Ovary (tissue), 10 donors: ENCODE measurements at places on chromosomes 3 and 15. TPM values are rescaled to one million over a fixed set of nuclear protein-coding genes. Genes with fewer than 3 reads are reported as not detected.

GRCh38 chr3:31610700-31611275 is 78.1 kb downstream of the STT3B start:
- DNase-seq = no peak

DNA sequence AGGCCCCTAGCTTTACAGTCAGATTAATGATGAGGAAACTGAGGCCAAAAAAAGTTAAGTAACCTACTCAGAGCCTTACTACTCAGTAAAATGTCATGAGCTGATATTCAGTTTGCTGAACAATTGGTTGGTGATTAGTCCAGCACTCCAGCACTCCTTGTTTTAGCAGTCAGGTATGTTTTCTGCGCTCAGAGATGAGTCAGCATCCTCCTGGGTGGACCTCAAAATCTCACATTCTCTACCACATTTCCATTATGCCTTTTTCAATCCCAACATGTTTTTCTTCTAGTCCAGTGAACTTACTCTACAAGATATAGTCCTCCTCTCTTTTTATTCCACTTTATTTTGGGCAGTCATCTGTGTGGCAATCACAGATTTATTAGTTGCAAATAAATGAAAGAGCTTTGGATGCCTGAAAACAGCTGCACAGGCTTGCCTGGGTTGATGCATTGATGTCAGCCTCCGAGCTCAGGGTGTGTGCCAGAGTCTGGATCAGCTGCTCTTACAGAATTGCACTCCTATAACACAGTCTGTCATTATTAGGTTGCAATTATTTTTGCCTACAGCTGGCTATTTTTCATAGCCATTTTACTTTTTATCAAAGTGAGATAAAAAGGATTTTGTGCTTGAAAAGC is 133.2 kb downstream of the ARPP21 start:
- DNase-seq = no peak

- DNase-seq = no peak
Measured at GRCh38 chr3:6439226-6439625, 421.7 kb upstream of the GRM7 start.

GRCh38 chr3:148102156-148102555 is 595.5 kb upstream of the AGTR1 start:
- DNase-seq = no peak

DNA sequence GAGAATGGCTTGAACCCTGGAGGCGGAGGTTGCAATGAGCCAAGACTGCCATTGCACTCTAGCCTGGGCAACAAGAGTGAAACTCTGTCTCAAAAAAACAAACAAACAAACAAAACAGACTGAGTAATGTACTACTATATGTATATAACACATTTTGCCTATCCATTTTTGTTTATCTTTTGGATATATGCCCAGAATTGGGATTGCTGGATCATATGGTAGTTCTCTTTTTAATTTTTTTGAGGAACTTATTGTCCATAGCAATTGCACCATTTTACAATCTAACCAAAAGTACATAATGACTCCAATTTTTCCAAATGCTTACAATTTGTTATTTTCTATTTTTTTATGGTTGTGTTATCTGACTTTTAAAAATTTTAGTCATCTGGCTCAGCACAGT is 47.3 kb downstream of the GMPS start:
- no peak for DNase-seq

DNA sequence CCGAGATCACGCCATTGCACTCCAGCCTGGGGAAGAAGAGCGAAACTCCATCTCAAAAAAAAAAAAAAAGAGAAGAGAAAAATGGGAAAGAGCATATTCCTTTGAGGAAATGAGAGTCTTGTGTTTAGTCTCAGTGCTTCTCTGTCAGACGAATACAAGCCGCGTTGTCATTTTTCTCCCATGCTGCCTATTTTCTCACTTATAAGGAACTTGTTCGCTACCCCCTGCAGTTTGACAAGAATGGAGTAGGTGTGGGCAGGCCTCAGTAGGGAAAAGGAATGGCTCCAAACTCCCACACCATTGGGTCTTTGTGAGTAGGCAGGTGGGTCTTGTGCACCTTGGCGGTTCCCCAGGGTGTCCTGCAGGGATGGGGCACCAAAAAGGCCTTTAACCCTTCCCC is 6.5 kb downstream of the GPR160 start:
- DNase-seq = no peak

DNA sequence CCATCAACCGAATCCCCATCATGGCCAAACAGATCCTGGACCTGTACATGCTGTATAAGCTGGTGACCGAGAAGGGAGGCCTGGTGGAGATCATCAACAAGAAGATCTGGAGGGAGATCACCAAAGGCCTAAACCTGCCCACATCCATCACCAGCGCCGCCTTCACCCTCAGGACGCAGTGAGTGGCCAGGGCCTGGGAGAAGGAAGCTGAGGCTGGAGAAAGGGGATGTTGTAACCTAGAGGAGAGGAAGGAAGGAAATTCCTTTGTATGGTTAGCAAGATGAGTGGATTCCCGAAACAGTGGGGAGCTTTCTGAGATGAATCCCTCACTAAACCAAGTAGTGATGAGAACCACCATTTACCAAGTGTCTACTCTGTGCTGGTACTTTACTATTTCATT is 25.8 kb upstream of the CLK3 start:
- no peak for DNase-seq

- DNase-seq = peak; percentile 64
Measured at GRCh38 chr15:90648137-90649070, 68.7 kb upstream of the BLM start.

DNA sequence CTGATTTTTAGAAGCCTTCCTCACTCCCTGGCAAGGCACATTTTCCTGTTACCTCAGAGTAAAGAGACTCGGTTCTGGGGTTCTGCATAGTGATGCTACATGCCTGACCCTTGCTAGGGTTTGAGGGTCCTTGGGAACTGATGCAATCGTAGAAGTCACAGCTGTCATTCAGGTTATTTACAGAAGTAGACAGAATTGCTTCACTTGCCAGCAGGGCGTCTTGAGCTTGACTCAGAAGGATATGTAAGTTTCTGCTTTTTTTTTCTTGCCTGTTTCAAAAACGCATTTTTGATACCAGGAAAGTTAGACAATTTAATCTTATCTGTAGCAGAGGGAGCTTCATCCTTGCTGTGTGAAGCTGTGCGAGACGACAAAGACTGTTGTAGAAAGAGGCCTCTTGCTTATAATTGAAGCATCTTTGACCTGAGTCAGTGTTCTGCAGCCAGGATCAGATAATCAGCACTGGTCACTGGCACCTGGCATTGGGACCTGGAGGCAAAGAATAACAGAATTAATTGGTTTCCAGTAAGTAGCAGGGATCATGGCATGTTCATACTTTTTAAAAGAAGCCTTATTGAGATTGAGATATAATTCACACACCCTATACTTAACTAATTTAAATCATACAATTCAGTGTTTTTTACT is 24.8 kb downstream of the CACNA1D start:
- no peak for DNase-seq

- DNase-seq = no peak
Measured at GRCh38 chr3:62965311-62965710, 90.1 kb upstream of the CADPS start.

- DNase-seq = no peak
Measured at GRCh38 chr3:55218577-55218976, 268.5 kb downstream of the WNT5A start.

DNA sequence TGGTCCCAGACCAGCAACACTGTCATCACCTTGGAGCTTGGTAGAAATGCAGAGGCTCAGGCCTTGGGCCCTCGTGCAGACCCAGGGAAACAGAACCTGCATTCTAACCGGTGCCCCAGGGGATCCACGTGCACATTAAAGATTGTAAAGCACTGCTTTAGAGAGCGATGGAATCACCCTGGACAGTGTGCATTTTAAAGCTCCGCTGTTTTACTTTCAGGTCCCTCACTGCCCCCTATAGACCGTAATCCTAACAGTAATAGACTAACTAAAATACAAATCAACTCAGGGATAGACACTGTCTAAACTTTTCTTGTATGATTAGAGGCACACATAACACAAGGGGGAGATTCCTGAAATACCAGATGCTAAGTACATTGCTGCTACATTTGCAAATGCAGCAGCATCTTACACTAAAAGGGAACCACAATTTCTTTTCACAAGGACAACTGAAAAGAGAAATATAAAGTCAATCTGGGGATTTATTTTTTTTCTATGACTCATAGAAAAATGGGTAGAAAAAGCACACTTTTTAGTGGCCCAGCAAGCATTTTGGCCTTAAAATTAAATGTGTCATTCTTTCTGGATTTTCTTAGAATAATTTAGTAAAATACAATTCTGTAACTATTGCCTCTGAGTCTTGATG is 10.5 kb upstream of the SH3GL3 start:
- no peak for DNase-seq

GRCh38 chr15:74427607-74428441 is 5.9 kb downstream of the SEMA7A start:
- DNase-seq = no peak

DNA sequence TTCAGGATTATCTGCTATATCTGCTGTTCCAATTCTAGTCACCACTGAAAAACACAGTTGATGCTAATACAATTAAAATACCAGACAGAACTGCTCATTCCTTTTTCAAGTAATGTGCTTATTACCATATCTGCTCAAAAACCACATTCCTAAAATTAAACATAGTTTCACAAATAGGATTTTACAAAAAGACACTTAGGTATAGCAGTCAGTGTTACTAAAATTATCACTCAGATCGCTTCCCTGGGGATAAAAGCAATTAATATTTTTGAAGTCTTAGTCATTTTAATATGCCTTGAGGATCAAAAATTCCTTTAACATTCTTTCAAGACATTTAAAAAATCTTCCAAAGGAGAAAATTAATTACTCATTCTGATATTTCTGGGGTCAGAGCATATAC is 71.5 kb downstream of the RAD18 start:
- DNase-seq = no peak

- DNase-seq = no peak
Measured at GRCh38 chr15:31085359-31085758, 16.2 kb downstream of the TRPM1 start.

GRCh38 chr15:54840621-54841398 is 355.9 kb downstream of the RSL24D1 start:
- DNase-seq = no peak

DNA sequence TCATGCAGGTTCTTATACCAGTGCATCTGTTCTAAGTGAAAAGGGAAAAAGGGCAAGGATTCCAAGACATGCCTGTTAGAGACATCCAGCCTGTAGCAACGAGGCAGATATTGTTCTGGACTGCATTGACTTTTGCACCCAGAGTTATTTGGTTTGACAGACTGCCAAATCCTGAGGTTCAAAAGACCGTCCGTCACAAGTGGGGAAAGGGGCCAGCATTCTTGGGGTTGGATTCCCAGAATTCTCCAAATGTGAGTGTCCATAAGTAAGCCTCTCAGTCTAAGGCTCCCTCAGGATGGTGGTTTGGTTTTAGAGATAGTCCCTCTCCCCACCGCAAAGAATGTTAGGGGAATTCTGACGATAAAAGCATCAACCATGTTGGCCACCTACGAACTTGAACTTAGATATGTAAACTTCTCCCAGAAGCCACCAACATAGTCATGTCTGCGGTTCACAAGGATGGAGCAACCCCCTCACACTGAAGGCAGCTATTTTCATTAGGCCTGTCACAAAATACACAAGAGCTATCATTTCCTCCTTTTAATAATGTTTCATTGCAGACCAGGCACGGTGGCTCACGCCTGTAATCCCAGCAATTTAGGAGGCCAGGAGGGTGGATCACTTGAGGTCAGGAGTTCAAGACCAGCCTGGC is 13.6 kb upstream of the LACTB start:
- no peak for DNase-seq

DNA sequence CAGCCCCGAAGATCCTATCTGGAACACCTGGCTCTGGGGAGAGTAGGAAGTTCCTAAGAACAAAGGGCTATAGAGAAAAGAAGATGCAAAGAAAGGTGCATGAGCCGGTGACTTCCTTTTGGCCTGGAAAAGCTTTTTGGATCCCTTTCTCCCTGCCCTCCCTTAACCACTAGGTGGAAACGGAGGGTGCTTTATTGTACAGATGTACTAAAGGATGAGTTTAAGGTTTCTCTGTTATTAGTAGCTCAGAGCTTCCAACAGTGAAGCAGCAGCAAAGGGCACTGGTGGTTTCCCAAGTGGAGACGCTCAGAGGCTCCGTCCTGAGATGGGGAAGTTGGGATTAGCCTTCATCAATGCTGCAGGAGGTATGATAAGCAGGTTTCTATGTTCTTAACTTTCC is 5.9 kb upstream of the ADGRG7 start:
- DNase-seq = no peak

DNA sequence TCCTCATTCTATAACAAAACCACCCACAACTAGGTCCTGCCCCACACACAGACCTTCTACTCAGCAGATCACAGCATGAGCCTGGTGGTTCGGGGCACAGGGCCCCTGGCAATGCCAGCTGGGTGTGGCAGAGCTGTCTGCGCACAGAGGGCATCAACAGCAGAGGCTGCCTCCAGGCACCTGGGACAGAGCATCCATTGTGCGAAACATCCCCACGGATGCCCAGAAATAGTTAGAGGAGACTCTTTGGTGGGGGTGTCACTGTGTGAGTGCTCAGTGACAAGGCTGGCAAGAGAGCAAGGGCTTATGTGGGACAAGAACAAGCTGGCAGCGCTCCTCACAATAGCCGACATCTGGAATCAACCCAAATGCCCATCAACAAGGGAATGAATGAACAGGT is 487.4 kb upstream of the PROK2 start:
- DNase-seq = no peak

- no peak for DNase-seq
Measured at GRCh38 chr3:134027631-134028030, 2.1 kb downstream of the SLCO2A1 start.

AHSG gene
- total RNA-seq = not detected

ANP32A gene
- 85.6 TPM for total RNA-seq

CALML4 gene
- 2.5 TPM for total RNA-seq

TMEM62 gene
- 9.5 TPM for total RNA-seq

FBXO40 gene
- 0.12 TPM for total RNA-seq

CPLX3 gene
- total RNA-seq = not detected

BSN gene
- 0.83 TPM for total RNA-seq

DUOXA2 gene
- total RNA-seq = not detected

SNAP23 gene
- 47.1 TPM for total RNA-seq

CXCR6 gene
- total RNA-seq = 0.80 TPM
